Breast epithelium (tissue), 4 donors: ENCODE measurements at places on chromosomes 13 and 19.

- no peak for DNase-seq
Observed at GRCh38 chr13:111007209-111007608, 92.3 kb upstream of the ANKRD10 start.

DNA sequence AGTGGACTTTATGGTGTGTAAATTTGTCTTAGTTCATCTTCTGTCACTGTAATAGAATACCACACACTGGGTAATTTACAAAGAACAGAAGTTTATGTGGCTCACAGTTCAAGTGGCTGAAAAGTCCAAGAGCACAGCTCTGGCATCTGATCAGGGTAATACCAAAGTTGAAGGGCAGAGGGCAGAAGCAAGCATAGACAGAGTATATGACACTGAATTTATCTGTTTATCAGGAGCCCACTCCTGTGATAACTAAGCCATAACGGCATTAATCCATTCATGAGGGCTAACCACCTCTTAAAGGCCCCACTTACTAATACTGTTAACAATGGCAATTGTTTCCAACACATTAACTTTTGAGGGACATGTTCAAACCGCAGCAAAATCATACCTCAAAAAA is 4.0 kb upstream of the RFXAP start:
- no peak for DNase-seq

GRCh38 chr13:99028890-99029289 is 51.0 kb upstream of the DOCK9 start:
- DNase-seq: no peak

DNA sequence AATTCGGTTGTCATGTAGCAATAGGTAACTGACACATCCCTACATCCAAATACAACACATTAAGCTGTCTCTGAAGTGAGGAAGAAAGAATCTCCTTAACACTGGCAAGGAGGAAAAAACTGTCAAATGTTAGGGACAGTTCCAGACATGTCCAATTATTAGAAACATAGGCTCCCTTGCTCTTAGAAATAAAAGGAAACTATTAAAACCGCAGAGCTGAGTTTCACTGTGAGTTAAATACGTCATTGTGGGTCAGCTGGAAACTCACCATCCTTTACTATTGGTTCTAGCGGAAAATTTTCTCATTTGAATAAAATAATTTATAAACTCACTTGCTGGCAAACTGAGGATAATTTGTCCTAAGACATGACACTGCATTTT is 40.7 kb downstream of the STARD13 start:
- DNase-seq: no peak

GRCh38 chr13:28531077-28531844 is 36.3 kb upstream of the FLT1 start:
- DNase-seq: no peak

- DNase-seq: no peak
Observed at GRCh38 chr19:9971166-9971897, 35.0 kb upstream of the OLFM2 start.

GRCh38 chr19:31527443-31527842 is 178.2 kb upstream of the TSHZ3 start:
- no peak for DNase-seq

GRCh38 chr19:6078068-6078467 is 32.2 kb downstream of the RFX2 start:
- no peak for DNase-seq

- no peak for DNase-seq
Observed at GRCh38 chr19:41912899-41913537, 15.2 kb downstream of the ERFL start.

DNA sequence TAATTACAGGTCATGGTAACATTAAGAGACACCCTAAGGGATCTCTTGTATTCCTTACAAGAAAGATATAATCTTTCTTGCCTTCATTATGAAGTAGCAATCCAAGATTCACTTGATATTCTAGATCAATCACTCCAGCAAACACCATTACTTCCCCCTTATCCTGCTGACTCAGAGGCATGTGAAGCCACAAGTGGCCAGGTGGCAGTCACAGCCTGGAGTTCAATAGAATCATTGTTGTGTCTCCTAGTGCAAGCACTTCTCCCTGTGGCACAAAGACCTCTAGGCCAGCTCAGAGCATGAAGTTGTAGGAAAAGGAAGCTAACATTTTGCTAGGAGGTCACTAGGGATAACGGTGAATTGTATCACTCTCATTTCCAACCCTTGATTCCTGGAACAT is 864.3 kb upstream of the ATXN8OS start:
- DNase-seq: no peak

GRCh38 chr19:15393963-15394362 is 14.4 kb upstream of the AKAP8 start:
- no peak for DNase-seq

- no peak for DNase-seq
Observed at GRCh38 chr19:11405846-11406643, 13.1 kb downstream of the RGL3 start.

DNA sequence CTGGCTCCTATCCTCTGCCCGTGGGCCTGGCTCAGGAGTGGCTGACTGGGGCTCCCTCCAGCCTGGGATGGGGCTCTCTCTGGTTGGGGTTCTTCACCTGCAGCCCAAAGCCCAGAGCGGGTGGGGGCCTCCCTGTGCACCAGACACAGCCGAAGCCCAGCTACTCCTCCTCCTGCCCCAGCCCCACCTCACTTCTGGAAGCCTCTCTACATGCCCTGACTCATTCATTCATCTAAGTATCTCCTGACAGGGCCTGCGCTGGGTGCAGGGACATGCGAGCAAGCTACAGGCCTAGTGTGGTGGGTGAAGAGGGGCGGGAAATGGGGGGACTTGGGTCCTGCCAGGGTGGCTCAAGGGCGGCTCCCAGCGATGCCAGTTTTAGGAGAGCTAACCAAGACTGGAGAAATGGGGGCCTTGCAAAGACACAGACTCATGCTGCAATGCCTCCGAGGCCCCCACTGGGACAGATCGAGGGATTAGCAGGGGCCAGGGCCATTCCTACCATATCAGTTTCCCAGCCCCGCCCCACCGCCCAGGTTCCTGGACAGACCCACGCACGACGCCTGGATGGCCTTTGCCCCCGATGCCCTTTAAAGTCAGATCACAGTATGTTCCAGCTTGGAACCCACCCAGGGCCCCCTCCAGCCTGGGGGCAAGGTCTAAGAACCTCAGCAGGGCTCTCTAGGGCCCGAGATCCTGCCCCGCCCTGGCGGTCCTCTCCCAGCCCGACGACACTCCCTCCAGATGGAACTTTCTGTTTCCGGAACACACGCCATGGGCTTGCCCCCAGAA is 12.6 kb downstream of the LSM4 start:
- no peak for DNase-seq

DNA sequence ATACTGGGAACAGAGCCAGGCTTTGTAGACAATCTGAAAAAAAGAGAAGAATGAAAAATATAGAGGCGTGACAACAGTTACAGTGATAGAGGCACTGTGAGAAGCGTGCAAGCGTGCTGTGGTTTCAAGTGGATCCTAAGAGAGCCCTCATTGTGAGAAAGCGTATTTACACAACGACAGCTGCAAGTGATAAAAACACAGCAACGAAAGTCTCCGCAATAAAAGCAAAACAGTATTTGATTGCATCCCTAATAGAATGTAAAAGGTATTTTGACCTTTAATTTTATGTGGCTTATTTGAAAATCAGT is 642.7 kb upstream of the ARGLU1 start:
- DNase-seq: no peak

GRCh38 chr13:100917011-100917410 is 242.4 kb upstream of the TMTC4 start:
- DNase-seq: no peak

DNA sequence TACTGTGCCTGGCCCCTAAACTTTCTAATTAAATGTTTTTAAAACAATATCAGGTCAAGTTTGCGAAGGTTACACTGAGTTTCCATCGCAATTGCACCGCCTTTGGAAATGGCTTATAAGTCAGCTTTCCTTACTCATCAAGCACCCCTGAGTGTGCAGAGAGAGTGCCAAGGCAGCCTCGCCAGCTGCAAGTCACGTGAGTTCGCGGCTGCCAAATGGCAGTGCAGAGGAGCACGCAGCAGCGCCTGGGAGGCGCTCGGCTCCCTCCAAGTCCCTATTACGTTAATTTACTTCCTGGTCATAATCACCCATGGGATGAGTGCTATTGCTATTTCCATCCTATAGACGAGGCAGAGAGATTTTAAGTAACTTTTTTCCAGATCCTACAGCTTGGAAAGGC is 319.6 kb downstream of the TEX29 start:
- no peak for DNase-seq

DNA sequence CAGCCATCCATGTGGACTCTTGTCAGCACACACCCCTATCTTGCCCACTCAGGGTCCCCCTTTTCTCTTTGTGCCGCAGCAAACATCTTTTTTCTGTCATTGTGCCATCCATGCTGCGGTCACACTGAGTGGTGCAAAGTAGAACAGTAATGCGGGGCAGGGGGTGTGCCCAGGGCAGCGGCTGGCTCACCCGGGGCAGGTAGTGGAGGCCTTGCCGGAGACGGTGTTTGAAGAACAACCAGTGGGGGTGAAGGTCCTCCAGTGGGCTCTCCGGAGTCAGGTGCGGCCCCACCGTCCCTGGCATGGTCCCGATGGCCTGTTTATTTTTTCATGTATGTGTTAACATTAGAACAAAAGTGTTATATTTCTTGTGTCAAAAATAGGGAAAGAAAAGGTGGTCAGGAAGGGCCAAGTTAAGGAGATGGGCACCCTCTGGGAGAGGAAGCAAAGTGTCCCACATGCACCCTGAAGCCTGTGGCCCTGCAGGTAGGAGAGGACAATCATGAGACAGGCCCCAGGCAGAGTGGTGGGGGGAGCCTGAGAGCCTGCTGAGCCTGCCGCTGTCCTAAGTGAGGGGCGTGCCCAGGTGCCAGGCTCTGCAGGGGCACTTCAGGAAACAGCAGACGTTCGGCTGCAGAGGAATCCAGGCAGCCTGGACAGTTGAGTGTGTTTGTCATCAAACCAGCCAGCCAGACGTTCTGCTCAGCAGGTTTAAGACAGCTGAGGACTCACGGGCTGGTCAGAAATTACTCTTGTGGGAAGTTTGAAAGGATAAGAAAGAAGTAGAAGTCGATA is 12.3 kb downstream of the TSSK6 start:
- DNase-seq: no peak

- no peak for DNase-seq
Observed at GRCh38 chr19:19659646-19660245, 3.7 kb downstream of the ATP13A1 start.

GRCh38 chr19:4120559-4121272 is 3.2 kb downstream of the MAP2K2 start:
- no peak for DNase-seq

GRCh38 chr13:88144580-88144979 is 473.4 kb downstream of the SLITRK5 start:
- DNase-seq: no peak
